ENCODE measurements at places on chromosomes 5 and 9.

GRCh38 chr9:82808478-82808877, 254.5 kb downstream of the RASEF start:
- no peak for DNase-seq

- no peak for DNase-seq
These were observed 39.6 kb downstream of the GCNT4 start for GRCh38 chr5:75012748-75013147.

DNA sequence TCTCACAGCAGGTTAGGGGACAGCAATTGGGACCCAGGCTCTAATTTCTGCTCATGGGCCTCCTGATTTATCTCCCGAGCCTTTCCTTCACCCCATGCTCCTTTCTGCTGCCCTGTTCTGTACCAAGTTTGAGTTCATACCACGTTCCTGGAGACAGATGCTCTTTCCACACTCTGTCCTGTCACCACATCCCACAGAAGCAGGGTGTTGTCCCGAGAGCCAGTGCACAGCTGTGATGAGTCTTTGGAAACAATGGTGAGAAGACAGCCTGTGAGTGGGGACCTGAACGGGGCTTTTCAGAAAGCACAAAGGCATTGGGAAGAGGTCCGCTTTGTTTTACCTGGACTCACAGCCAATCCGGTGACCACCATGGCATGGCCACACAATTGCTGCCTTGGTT, 17.4 kb downstream of the WDR31 start:
- DNase-seq = no peak

DNA sequence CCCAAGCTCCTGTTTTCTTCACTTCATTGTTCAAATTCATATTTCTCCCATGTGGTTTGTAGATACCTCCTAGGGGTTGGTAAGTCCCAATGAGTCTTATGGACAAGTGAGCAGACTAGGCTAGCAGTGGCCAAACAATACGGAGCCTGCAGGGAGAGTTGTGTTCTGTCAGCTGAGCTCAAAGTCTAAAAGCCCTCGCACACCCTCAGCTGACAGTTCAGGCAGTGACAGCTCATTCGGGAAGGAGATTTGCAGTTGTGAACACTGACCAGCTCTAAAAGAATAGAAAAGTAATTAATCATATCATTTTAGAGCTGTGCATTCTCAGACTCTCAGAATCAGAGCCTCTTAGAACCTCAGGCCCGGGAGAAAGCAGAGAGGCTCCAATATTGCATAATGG, 95.1 kb downstream of the SH3TC2 start:
- no peak for DNase-seq

DNA sequence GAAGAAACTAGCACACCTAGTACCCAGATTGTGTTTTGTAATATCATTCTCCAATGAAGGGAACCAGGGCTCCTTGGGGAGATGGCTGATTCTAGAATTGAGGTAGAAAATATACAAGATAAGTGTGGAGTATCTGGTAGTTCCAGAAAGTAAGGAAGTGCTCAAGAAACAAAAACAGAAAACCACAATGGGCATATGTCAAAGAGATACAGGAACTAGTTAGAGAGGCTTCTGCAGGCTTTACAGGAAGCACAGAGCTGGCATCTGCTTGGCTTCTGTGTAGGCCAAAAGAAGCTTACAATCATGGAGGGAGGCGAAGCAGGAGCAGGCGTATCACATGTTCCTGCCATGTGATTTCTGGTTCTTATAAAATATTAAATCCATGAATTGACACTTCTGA, 105.7 kb upstream of the TMEM161B start:
- DNase-seq = no peak

DNA sequence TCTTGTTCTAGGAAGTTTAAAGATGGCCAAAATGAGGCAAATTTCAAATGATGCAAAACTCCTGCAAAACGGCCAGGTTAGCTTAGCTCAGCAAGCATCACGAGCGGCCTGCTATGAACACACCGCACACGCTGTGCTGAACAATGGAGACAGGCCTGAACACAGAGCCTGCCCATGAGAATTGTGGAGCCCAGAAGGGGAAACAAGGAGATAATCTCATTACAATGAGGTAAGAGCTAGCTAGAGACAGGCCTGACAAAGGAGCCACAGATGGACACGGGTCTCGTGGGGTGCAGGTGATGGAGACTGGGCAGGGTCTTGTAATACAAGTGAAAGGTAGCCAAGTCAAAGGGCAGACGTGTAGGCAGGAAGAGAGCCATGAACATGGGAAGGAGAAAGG, 50.2 kb downstream of the PSMB7 start:
- no peak for DNase-seq

- no peak for DNase-seq
These were observed 17.5 kb downstream of the C9orf57 start for GRCh38 chr9:72042928-72043327.

- no peak for DNase-seq
These were observed 368.3 kb downstream of the EFNA5 start for GRCh38 chr5:107302441-107302840.

GRCh38 chr9:21030389-21031035, 928 bp downstream of the HACD4 start:
- DNase-seq = no peak

DNA sequence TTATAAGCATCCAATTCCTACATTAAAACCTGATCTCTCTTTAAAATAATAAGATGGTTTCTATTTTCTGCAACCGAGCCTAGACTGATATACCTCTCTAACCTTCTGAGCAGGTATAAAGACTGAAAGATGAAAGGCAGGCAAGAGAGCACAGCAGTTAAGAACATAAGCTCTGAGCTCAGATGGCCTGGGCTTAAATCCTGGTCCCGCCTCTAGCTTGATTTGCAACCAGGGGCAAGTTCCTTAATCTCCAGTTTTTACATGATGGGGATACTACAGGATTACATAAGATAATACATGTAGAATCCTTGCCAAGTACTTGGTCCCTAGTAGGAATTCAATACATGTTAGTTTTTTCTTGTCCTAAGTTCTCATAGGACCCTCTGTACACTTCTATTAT, 33.9 kb downstream of the SLC24A2 start:
- no peak for DNase-seq

GRCh38 chr5:180056153-180056552, 15.4 kb downstream of the RNF130 start:
- DNase-seq = no peak

DNA sequence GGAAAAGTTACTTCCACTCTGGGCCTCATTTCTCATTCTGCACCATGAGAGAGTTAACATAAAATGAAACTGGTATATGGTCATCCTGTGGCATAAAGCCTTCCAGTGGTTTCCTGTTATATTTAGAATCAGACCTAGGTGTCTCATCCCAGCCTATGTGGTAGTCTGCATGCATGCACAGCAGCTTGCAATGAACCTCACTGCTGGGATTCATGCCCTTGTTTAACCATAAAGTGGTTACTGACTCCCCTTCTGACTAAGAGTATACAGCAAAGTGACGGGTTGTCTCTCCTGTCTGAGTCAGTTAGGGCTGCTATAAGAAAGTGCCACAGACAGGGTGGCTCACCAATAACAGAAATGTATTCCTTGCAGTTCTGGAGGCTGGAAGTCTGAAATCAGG, 14.7 kb upstream of the TDRD7 start:
- DNase-seq = no peak

DNA sequence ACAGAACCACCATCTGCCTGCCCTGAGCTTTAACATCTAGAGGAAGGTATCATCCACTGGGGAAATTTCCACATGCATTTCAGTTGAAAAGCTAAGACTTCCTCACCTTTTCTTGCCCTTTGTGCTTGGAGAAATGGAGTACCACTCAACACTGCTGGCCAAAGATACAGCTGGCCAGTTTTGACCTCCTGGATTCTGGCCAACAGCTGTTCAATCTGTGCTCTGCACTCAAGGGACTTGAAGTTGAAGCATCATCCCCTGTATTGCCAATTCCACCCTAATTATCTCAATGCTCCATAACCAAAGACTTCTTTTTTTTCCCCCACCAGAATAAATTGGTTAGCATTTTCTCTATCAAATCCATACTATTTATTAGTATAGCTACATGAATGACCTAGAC, 70.4 kb upstream of the PRDM9 start:
- no peak for DNase-seq

GRCh38 chr9:87883274-87883673, 597 bp downstream of the SPATA31E1 start:
- no peak for DNase-seq

GRCh38 chr5:169875731-169876130, 104.6 kb downstream of the INSYN2B start:
- DNase-seq = no peak

DNA sequence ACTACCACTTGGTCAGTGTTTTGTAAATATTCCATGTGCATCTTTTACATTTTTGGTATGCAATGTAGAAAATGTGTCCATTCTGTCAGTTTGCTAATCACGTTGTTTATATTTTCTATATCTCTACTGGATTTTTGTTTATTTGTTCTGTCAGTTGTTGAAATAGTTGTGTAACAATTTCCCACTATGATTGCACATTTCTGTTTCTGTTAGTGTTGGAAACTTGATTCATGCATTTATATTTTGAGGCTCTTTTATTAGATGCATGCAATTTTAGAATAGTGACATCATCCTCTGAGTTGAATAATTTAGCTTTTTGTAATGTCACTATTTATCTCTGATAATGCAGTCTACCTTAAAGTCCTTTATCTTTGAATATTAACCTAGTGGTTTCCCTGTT, 25.8 kb upstream of the LECT2 start:
- DNase-seq = no peak

GRCh38 chr5:86977190-86977589, 290.5 kb upstream of the RASA1 start:
- DNase-seq = no peak

DNA sequence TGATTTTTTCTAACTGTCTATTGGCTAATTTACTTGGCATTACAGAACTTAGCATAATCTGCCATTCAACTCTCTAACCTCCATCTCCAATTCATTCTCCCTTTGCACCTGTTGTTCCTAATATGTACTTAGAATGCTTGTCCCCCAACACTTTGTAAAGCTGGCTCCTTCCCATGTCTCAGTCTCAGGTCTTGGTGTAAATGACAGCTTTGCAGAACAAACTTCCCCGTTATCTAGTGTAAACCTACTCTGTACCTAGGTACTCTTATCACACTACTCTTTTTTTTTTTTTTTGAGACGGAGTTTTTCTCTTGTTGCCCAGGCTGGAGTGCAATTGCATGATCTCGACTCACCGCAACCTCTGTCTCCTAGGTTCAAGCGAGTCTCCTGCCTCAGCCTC, 77.2 kb upstream of the CTNNA1 start:
- no peak for DNase-seq

- no peak for DNase-seq
These were observed 18.0 kb upstream of the STARD4 start for GRCh38 chr5:111530298-111530740.

DNA sequence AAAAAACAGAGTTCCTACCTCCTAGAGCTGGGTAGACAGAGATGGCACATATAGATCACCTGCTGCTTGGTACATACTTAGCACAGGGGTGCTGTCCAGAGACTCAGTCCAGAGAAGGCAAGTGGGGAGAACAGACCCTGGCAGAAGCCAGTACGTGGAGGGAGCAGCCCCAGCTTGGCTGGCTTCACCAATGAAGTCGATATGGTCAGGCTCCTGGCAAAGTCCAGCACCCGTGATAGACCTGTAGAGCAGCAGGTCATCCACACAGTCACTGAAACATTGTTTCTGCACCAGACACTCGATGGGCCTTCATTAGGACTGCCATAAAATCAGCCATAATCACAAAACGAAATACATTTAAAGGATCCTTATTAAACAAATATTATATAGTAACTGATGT, 45.8 kb downstream of the WHRN start:
- no peak for DNase-seq

- no peak for DNase-seq
These were observed 200.0 kb upstream of the S1PR3 start for GRCh38 chr9:88791105-88791805.
